Subcutaneous preadipocyte (primary cell): ENCODE measurements at places on chromosomes 7 and 10. TPM values are rescaled to one million over a fixed set of nuclear protein-coding genes. Genes with fewer than 3 reads are reported as not detected.

Gene TLX1
- total RNA-seq = not detected in 2 replicates

Gene CDK14
- total RNA-seq = 30.5 and 42.8 TPM in 2 replicates

Gene RSPH10B
- under 0.01 and 0.20 TPM in 2 replicates for total RNA-seq

Gene HMX2
- not detected in 2 replicates for total RNA-seq

Gene MICALL2
- total RNA-seq = 19.1 and 23.9 TPM in 2 replicates

Gene AMPH
- total RNA-seq = 4.3 and 11.4 TPM in 2 replicates

Gene HOXA9
- 8.8 and 15.2 TPM in 2 replicates for total RNA-seq
